ENCODE measurements at places on chromosomes 7 and 10. TPM values are rescaled to one million over a fixed set of nuclear protein-coding genes. Genes with fewer than 3 reads are reported as not detected.
A peak's percentile ranks its signal among the peaks of the same experiment; 100 is the strongest.

- peaks cover 18% of the 10 kb centered on the region for H3K4me1 ChIP-seq
- H3K36me3 ChIP-seq: no peaks in the 10 kb centered on the region
- peaks cover 6% of the 10 kb centered on the region for H3K27me3 ChIP-seq
- H3K27ac ChIP-seq: no peak overlapping the region
- H3K4me3 ChIP-seq: peak overlapping the region; percentile 57
Observed at GRCh38 chr10:120949609-120950031, 98.5 kb downstream of the WDR11 start.

- H3K27ac ChIP-seq: no peak overlapping the region
- no peaks in the 10 kb centered on the region for H3K36me3 ChIP-seq
- no peaks in the 10 kb centered on the region for H3K27me3 ChIP-seq
- no peaks in the 10 kb centered on the region for H3K4me1 ChIP-seq
- DNase-seq: no peak
Observed at GRCh38 chr10:83994325-83994724, 145.0 kb upstream of the GHITM start.

VIPR2 gene
- total RNA-seq: 0.43 TPM

GRCh38 chr7:14760730-14761478 lies 141.6 kb downstream of the DGKB start:
- no peak overlapping the region for H3K4me3 ChIP-seq
- H3K4me1 ChIP-seq: peaks cover 10% of the 10 kb centered on the region
- H3K27me3 ChIP-seq: no peaks in the 10 kb centered on the region
- no peaks in the 10 kb centered on the region for H3K36me3 ChIP-seq

DNA sequence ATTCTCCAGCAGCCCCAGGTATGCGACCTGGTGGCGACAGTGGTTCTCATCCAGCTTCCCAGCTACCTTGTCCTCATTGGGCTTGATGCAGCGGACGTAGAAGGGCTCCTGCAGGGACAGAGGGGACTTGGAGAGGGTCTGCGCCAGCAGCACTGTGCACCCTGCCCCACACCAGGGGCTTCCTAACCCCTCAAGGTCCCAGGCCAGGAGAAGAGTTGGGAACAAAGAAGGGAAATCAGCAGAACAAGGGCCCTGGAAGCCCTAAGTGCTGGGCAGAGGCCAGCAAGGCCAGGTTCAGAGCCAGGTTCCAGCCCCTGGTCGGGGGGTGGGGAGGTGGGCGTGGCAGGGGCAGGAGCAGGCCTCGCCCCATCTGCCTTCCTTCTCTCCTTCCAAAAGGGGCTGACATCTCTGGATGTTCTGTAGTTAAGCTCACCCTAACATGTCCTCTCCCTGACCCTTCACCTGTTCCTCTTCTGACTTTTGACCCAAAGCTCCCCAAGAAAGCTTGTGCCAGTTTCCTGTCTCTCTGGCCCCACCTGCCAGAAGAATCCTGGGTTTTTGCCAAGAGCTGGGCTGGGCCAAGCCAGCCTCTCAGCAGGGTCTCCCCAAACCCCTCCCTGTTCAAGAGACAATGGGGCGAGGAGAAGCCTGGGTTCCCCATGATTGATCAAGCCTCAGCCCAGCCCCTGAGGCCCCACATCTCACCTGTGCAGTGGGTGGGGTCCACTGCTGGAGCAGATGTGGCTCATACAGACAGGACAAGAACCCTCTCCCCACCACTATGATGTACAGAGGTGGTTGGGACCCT lies 11.9 kb downstream of the MYO1G start:
- H3K4me3 ChIP-seq: no peak overlapping the region

GRCh38 chr7:88500131-88500530 lies 193.4 kb upstream of the STEAP4 start:
- DNase-seq: no peak
- no peaks in the 10 kb centered on the region for H3K4me1 ChIP-seq
- no peak overlapping the region for H3K4me3 ChIP-seq
- H3K27me3 ChIP-seq: no peaks in the 10 kb centered on the region
- no peak overlapping the region for H3K27ac ChIP-seq

DNA sequence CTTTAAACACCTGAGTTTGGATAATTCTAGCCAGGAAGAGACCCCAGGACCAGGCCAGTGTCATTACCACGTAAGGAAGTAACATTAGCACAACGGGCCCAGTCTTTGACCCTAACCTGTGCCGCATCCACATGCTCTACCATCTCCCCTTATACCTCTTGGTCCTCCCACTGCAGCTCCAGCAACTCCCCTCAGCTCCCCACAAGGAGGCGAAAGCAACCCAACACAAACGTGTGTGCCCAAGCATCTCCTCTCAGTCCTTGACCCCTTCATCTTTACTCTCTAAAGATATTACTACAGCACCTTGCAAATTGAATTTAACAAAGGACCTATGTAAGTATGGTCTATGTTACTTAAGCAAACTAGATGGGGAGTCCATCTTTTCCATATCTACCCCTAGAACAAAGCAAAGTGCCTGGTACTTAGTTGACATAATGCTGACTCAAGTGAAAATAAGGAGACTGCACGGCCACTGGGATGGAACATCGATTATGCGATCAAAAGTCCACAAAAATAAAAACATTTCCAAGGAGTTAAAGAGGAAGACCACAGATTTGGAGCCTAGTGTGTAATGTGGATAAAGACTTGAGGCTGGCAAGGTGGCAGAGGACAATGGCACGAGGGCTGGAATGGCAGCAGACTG lies 147.7 kb downstream of the JAZF1 start:
- no peak overlapping the region for H3K4me3 ChIP-seq
- H3K4me1 ChIP-seq: peaks cover 13% of the 10 kb centered on the region
- no peak for DNase-seq
- H3K36me3 ChIP-seq: no peaks in the 10 kb centered on the region
- no peak overlapping the region for H3K27ac ChIP-seq

HKDC1 gene
- total RNA-seq: 4.2 TPM

SRRM3 gene
- 2.7 TPM for total RNA-seq

- no peaks in the 10 kb centered on the region for H3K36me3 ChIP-seq
- no peak overlapping the region for H3K4me3 ChIP-seq
- peak; percentile 89 for DNase-seq
- peaks cover 19% of the 10 kb centered on the region for H3K27me3 ChIP-seq
- peaks cover 14% of the 10 kb centered on the region for H3K4me1 ChIP-seq
Observed at GRCh38 chr10:101330631-101331225, 23.2 kb upstream of the BTRC start.

GRCh38 chr7:35253460-35253709 lies 515 bp downstream of the TBX20 start:
- H3K27ac ChIP-seq: no peak overlapping the region
- peaks cover 8% of the 10 kb centered on the region for H3K4me1 ChIP-seq
- H3K36me3 ChIP-seq: no peaks in the 10 kb centered on the region
- peaks cover 98% of the 10 kb centered on the region for H3K27me3 ChIP-seq

PDE6C gene
- not detected for total RNA-seq

FAM107B gene
- 36.0 TPM for total RNA-seq

- H3K36me3 ChIP-seq: no peaks in the 10 kb centered on the region
- H3K4me3 ChIP-seq: no peak overlapping the region
- no peaks in the 10 kb centered on the region for H3K4me1 ChIP-seq
- no peak overlapping the region for H3K27ac ChIP-seq
- no peak for DNase-seq
Observed at GRCh38 chr7:2999078-2999500, 44.6 kb downstream of the CARD11 start.

- no peak overlapping the region for H3K4me3 ChIP-seq
- peaks cover 36% of the 10 kb centered on the region for H3K4me1 ChIP-seq
- no peak for DNase-seq
- peaks cover 37% of the 10 kb centered on the region for H3K36me3 ChIP-seq
- no peaks in the 10 kb centered on the region for H3K27me3 ChIP-seq
Observed at GRCh38 chr7:100886936-100887515, 2.5 kb downstream of the UFSP1 start.

DNA sequence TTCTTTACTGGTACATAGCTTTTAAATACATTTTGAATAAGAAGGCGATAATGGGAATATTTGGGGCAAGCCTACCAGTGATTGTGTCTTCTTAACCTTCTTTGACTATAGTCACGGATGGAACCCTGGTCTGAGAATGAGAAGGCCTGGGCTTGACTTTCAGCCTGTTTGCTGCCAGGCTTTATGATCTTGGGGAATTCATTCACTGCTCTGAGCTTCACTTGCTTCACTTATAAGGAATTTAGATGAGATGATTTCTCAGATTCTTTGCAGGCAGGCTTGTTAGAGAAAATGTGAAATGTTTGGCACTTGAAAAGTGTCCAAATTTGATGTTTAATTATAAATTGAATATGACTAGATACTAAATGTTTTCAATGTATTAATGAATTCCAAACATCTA lies 42.5 kb downstream of the NUP205 start:
- peaks cover 27% of the 10 kb centered on the region for H3K36me3 ChIP-seq
- peak; percentile 3 for DNase-seq
- H3K4me1 ChIP-seq: peaks cover 6% of the 10 kb centered on the region
- H3K27me3 ChIP-seq: no peaks in the 10 kb centered on the region

- no peaks in the 10 kb centered on the region for H3K4me1 ChIP-seq
- no peak overlapping the region for H3K4me3 ChIP-seq
- no peaks in the 10 kb centered on the region for H3K36me3 ChIP-seq
- H3K27me3 ChIP-seq: no peaks in the 10 kb centered on the region
- no peak overlapping the region for H3K27ac ChIP-seq
Observed at GRCh38 chr10:110618230-110618610, 25.9 kb upstream of the RBM20 start.

DNA sequence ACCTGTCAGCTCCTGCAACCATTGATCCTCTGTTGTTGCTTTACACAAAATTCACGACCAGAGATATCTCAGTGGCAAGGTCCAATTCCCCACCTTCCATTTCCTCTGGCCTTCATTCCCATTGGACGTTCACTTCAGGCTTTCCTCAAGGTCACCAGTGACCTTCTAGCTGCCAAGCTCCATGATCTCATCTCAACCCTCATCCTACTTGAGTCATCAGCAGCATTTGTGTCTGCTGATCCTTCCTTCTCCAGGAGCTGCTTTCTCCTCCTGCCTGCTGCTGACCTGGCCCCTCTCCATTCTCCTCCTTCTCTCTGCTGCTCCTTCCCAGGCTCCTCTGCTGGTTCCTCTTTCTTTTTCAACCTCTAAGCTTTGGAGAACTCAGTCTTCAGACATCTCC lies 66.2 kb upstream of the C10orf90 start:
- H3K27me3 ChIP-seq: peaks cover 6% of the 10 kb centered on the region
- H3K4me1 ChIP-seq: no peaks in the 10 kb centered on the region
- no peak overlapping the region for H3K27ac ChIP-seq
- peak; percentile 15 for DNase-seq

CCDC172 gene
- total RNA-seq: not detected

ZNF32 gene
- 19.7 TPM for total RNA-seq

DNA sequence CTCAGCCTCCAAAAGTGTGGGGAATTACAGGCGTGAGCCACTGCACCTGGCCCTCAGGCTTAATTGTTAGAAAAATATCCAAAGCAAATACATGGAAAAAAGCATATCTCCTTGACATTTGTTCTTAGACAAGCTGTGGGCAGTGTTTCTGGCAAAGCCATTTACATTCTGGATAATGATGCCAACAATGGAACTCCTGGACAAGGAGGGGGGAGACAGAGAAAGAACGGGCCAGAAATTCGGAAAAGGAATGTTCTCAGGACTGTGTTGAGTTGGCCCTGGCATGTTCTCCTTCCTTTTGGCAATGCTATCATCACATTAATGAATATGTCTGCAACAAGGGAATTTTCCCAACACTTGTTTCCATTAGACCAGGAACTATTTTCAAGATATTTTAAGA lies 88.7 kb downstream of the UBE2H start:
- H3K36me3 ChIP-seq: no peaks in the 10 kb centered on the region
- H3K4me1 ChIP-seq: peaks cover 20% of the 10 kb centered on the region
- H3K27me3 ChIP-seq: no peaks in the 10 kb centered on the region
- H3K27ac ChIP-seq: no peak overlapping the region
- no peak overlapping the region for H3K4me3 ChIP-seq

- H3K27ac ChIP-seq: no peak overlapping the region
- no peak for DNase-seq
- peaks cover 30% of the 10 kb centered on the region for H3K36me3 ChIP-seq
- H3K4me1 ChIP-seq: peaks cover 3% of the 10 kb centered on the region
Observed at GRCh38 chr10:119166564-119166963, 1.1 kb upstream of the SFXN4 start.

GRCh38 chr7:157676456-157677255 lies 339.9 kb downstream of the DNAJB6 start:
- no peaks in the 10 kb centered on the region for H3K4me1 ChIP-seq
- peaks cover 3% of the 10 kb centered on the region for H3K27me3 ChIP-seq
- no peak overlapping the region for H3K27ac ChIP-seq
- DNase-seq: no peak
- H3K36me3 ChIP-seq: no peaks in the 10 kb centered on the region

DNA sequence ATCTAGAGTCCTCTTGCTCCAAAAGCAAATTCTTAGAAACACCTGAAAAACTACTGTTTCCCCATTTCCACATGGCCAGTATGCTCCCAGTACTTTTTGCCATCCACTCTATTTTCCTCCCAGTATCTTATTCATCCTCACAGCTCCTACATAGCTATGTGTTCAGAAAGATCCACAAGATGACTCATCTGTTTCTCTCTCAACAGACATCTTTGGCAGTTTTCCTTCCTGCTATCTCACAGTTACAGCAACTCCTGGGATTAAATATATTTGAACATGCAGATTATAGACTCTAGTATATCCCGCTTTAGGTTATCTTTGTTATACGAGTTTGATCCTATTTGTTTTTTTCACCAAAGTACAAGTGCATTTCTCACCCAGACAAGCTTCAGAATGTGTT lies 675.6 kb upstream of the POT1 start:
- H3K4me1 ChIP-seq: no peaks in the 10 kb centered on the region
- H3K27ac ChIP-seq: no peak overlapping the region
- no peaks in the 10 kb centered on the region for H3K27me3 ChIP-seq

DNA sequence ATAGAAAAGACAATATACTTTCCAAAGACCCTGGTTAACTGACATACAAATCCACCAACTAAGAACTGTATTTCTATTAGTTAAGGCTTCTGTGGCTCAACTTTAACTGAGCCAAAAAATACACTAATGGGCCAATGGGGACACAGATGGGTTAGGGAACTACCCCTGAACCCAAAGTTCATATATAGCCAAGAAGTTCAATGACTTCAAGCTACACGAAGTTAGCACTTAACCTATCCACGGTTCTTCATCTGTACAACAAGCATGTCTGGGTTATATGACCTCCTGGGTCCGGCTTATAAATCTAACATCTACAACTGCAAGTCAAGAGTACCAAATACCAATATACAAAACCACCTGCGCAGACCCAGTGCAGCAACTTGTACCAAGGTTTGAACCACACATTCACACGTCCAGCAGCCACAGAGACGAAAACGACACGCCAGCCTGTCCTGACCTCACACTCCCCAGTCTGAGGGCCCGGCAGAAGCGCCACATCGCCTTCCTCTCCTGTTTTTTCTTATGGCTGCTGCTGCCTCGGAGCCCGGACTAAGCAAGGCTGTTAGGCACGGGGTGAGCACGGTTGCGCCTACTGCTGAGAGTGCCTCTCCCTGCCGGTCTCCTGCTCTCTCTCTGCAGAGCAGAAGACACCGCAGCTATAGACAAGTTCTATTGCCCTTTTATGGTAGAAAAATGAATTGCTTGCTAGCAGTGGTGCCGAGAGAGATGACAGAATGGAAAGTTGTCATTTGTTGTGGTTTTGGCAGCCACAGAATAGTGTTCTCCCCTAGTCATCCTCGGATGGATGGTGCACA lies 86.3 kb downstream of the RNF216 start:
- peak overlapping the region; percentile 100 for H3K27ac ChIP-seq
- no peaks in the 10 kb centered on the region for H3K36me3 ChIP-seq
- H3K4me1 ChIP-seq: peaks cover 71% of the 10 kb centered on the region
- no peaks in the 10 kb centered on the region for H3K27me3 ChIP-seq

Measured in astrocyte (in vitro differentiated cells and primary cell).